ENCODE measurements at places on chromosomes 2 and 18.

DNA sequence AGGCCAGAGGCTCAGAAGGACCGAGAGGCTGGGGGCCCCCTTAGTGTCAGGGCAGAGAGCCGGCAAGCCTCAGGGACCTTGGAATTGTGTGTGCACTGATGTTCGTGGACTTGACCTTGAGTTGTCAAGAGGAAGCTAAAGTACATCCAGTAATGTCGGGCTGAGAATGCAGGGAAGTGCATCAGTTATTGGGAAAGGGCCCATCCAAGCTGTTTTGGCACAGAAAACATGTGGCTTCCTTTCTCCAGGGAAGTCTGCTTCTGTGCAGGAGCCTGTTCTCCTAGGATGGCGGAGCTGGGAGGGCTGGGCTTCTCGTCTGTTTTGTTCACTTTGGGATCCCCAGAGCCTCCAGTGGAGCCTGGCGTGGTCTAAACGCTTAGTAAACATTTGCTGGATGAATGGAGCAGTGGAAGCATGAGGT lies 23.7 kb downstream of the ATOH8 start:
- no peak for DNase-seq

DNA sequence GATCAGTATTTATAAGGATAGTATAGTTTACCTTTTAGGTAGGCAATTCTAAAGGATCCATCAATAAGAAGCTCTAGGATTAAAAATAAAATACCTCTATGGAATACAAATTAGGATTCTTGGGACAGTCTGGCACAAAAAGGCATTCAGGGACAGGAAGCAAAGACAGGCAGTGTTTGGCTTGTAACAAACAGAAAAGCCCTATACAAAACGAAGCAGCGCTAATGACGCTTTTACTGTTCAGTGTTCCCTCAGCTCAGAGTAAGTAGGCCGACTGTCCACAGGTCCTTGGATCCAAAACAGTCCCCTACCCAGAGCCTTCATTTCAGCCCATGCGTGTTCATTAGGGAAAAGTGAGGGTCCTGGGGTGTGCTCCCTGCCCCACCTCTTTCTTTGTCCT lies 236.3 kb downstream of the AGPS start:
- DNase-seq = no peak

- no peak for DNase-seq
These were observed 163.1 kb downstream of the TTC32 start for GRCh38 chr2:19738707-19739106.

- peak; percentile 29 for DNase-seq
These were observed 287.2 kb downstream of the CDH19 start for GRCh38 chr18:66316701-66317100.

DNA sequence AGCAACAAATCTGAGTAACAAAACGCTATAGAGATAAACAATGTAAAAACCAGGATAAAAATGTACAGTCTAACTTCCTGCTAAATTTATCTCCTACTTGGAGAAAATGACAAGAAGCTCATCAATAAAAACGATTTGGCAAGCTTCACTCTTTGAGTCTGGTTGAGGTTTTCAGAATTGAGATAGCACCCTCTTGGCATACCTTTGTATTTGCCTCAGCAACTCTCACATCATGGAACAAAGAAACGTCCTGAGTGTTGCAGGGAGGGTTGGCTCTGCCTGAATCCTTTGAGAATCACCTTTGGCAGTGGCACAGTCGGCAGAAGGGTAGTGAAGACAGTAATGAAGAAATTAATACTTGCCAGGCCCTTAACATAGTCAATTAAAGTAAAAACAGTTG lies 430.6 kb downstream of the GRB14 start:
- no peak for DNase-seq

- no peak for DNase-seq
These were observed 1.5 kb upstream of the MTCL1 start for GRCh38 chr18:8703781-8704301.

- DNase-seq = no peak
These were observed 219.8 kb downstream of the DPP10 start for GRCh38 chr2:114661971-114662939.

- no peak for DNase-seq
These were observed 94.7 kb upstream of the SP3 start for GRCh38 chr2:174059884-174060244.

DNA sequence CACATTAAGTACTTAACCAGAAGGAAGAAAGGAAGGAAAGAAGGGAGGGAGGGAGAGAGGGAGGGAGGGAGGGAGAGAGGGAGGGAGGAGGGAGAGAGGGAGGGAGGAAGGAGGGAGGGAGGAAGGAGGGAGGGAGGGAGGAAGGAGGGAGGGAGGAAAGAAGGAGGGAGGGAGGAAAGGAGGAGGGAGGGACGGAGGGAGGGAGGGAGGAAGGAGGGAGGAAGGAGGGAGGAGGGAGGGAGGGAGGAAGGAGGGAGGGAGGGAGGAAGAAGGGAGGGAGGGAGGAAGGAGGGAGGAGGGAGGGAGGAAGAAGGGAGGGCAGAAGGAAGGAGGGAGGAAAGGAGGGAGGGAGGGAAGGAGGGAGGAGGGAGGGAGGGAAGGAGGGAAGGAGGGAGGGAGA lies 363.3 kb downstream of the MBD2 start:
- no peak for DNase-seq

DNA sequence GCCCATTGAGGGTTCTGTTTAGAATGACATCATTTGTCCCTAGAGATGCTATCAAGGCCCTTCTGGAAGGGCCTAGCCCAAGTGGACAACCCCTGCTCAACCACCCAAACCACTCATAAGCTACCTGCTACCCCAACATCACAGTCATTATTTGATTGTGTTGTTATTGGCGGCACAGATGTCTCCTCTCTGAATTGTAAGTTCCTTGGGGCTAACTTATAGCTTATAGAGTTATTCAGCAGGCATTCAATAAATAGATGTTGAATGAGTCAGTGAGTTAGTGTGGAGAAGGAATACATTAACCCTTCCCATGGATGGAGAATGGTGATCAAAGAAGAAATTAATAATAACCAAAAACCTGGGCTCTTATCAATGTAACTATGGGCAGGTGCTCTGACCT lies 80.0 kb downstream of the ACAA2 start:
- no peak for DNase-seq

- DNase-seq = no peak
These were observed 147.2 kb downstream of the SMAD7 start for GRCh38 chr18:48803518-48803917.

DNA sequence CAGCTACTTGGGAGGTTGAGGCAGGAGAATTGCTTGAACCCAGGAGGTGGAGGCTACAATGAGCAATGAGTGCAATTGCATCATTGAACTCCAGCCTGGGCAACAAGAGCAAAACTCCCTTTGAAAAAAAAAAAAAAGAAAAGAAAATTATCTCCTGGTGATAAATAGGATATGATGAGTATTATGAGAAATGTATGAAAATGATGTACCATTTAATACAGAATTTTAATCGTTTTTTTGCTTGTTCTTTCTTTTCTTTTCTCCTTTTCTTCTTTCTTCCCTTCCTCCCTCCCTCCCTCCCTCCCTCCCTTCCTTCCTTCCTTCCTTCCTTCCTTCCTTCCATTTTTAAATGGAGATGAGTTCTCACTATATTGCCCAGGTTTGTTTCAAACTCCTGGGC lies 40.4 kb downstream of the TTC27 start:
- no peak for DNase-seq

DNA sequence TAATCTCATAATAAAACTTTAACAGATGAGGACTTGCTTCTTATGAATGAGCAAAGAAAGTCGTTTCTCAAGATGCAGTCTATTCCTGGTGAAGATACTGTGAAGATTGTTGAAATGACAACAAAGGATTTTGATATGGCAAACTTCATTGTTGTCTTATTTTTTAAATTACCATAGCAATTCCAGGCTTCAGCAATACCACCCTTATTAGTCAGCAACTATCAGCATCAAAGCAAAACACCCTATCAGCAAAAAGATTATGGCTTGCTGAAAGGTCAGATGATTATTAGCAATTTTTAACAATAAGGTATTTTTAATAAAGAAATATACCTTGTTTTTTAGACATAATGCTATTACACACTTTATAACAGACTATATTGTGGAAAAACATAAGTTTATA lies 88.3 kb downstream of the COL5A2 start:
- DNase-seq = no peak

DNA sequence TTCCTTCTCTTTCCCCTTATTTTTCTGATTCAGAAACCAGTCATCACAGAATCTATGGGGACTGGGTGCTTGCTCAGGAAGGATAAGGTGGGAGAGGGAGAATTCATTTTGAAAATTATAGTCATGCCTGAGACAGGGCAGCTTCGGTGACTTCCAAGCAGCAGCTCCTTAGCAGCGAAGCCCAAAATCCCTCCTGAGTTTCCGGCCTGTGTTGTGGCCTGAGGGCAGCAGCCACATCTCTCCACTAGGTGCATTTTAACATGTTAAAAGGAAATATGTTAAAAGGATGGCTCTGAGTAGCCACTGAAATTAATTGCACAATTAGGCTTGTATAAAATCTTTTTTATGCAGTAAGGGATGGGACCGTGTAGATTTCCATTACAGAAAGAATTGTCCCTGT lies 207.0 kb upstream of the RAB12 start:
- DNase-seq = no peak

DNA sequence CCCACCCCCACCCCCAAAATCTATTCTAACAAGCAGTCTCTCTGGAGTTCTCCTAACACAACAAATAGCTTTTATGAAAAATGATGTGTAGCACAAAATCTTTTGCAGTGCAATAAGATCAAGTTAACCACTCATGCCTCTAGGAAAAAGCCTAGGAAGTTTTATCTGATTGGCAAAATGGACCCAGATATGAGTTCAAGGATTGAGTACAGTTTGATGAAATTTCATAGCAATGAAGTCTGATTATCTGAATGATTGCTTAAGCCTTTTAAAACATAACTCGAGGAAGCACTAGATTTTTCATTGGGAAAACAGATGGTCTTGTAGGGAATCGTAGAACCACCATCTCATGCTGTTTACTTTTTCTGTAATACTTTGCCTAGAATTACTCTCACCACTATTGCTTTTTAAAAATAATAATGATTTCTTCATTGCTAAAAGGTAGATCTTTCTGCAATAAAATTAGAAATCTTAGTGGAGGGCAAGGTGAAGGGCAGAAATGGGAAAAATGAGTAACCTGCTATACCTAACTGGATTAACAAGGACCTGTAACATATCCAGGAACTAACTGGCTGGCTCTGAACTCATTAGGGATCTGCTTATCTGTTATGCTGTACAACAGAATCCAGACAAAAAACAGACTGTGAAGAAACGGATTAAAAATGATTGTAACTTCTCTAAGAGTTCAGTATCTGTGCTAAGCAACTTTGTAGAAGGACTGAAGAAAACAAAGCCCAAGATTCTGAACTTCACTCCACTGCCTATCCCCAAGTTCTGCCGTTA lies 73.7 kb upstream of the ETAA1 start:
- DNase-seq = no peak

DNA sequence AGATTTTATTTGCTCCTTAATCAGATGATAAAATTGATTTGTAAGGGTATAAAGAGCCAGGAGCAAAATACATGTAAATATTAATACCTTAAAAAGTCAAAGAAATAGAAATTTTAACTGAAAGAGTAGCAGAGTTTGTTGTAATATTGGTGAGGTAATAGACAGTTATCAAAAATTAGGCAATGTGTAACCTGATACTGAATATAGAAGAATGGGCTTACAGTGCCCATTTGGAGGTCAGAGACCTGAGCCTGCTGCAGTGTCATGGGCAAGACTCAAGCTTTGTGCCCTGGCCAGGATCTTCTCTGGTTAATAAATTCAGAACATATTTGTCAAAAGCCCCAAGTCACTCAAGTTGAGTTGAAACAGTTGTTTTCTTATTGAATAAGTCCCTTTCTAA lies 29.7 kb upstream of the TMEM247 start:
- no peak for DNase-seq

GRCh38 chr2:64019083-64019974 lies at the start of gene VPS54:
Gene VPS54 (minus strand): TSS chr2:64019428. CDS start chr2:63983999, 35,429 bp downstream.
- DNase-seq = no peak

DNA sequence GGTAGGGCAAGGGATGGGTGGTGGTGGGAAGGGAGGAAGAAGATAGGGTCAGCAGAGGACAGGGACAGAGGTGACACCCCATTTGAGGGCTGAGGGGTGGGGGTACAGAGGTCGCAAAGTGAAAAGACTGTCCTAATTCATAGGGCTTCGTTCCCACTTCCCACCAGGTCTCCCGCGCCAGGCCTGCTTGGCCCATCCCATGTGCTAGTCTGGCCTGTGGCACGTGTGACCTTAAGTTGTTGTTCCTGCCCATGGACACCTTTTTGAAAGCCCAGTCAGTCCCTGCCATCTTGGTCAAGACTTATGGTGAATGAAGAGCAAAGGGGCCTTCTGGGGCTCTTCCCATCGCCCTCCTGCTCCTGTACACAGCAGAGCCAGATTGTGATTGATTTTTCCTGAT lies 46.2 kb downstream of the TGOLN2 start:
- no peak for DNase-seq

- DNase-seq = no peak
These were observed 7.0 kb upstream of the PAX3 start for GRCh38 chr2:222305516-222306392.

DNA sequence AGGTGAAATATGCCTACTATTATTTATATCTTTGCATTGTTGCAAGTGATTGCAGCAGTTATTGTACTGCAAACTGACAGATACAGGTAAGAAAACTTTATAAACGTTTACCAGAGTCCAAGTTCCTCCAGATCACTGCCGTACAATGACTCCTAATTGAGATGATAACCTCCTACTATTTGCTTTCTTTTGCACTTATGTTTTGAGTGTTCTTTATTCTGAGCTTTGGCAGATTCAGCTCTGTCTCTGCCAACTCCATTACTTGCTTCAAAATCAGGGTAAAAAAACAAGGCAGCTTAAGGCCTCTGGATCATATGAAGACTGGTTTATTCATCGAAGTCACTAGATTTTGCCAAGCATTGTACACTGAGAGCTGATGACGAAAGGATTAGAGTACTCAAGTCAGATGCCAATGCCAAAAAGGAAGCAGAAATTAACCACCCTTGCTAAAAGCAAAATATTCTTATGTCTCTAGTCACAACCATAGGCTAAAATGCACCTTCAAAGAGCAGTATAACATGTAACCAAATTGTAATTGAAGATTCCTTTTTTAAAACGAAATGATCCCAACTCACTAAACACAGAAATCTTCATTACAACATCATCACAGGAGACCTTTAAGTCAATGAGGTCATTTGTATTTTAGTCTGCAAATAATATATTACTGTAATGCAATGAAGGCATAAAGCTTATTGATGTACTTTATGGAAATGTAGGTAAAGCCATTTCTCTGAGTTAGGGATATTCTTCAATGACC lies 10.5 kb upstream of the IKZF2 start:
- no peak for DNase-seq

Data from NCI-H748 treated with DMSO at 0.1 percent for 48 hours (cell line).